ENCODE measurements at places on chromosomes 16 and 17.

GRCh38 chr17:39813631-39814030, 50.5 kb downstream of the IKZF3 start:
- DNase-seq = no peak

- no peak for DNase-seq
Observed at GRCh38 chr16:80743273-80743672, 61.1 kb downstream of the CDYL2 start.

DNA sequence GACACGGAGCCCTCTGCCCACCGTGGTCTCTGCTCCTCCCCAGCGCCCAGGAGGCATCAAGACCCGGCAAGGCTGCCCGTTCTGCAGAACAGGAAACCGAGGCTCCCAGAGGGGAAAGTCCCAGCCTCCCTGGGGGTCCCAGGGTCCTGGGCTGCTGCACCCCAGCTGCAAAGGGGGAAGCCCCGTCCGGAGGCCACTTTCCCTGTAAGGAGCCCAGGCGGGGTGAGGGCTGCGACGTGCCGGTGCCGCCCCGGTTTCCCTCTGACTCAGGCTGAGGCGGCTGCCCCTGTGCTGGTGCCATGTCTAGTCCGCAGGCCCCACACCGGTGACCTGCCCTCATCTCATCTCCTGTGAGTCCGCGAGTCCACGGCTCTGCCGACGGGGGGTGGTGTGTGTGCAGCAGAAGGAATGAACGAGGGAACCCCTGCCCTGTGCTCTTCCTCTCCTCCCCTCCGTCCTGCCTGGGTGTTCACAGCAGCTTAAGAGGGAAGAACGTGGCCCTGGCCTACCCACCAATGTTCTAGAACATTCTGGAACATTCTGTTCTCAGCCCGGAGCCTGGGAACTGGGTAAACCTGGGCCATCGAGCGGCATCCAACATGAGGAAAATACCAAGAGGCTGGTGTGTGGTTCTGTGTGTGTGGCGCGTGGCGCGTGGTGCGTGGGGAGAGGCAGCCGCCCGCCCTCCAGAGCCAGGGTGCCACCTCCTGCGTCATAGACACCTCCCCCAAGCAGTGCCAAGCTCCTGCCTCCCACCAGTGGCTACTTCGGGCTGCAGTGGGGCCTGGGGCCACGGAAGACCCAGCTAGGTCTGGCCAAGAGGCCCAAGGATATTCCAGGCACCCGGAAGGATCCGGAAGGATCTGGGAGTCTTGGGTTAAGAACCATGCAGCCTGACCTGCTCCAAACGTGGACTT, 7.0 kb upstream of the CBFA2T3 start:
- no peak for DNase-seq

- DNase-seq = peak; percentile 75
Observed at GRCh38 chr17:36148559-36149295, 27.7 kb downstream of the TBC1D3B start.

DNA sequence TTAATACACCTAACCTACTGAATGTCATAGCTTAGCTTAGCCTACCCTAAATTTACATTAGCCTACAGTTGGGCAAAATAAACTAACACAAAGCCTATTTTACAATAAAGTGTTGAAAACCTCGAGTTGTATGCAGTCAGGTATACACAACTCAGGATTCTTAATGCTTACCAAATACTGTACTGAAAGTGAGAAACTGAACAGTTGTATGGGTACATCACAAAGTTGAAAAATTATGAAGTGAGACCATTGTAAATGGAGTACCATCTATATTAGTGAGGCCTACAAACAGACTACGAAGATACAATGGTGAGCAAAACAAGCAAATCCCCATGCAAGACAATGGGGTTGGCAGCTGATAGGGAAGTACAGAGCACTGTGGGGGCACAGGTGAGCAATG, 79.7 kb downstream of the VAT1L start:
- no peak for DNase-seq

GRCh38 chr16:739560-740458, 988 bp downstream of the CIAO3 start:
- no peak for DNase-seq

DNA sequence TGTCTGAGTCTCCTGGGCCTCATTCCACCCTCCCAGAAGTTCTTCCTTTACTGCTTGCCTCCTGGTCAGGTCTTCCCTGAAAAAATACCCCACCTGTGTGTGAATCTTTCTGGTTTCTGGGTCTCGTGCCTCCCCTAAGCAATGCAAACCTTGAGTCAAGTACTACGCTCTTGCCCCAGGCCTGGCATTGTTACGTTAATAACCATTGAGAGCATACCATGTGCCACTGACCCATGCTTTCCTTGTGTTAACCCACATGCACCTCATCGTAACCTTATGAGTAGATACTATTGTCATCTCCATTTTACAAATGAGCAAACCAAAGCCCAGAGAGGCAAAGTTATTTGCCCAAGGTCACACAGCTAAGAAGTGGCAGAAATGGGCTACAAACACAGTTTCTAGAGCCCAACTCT, 25.4 kb upstream of the TOB1 start:
- DNase-seq = no peak

DNA sequence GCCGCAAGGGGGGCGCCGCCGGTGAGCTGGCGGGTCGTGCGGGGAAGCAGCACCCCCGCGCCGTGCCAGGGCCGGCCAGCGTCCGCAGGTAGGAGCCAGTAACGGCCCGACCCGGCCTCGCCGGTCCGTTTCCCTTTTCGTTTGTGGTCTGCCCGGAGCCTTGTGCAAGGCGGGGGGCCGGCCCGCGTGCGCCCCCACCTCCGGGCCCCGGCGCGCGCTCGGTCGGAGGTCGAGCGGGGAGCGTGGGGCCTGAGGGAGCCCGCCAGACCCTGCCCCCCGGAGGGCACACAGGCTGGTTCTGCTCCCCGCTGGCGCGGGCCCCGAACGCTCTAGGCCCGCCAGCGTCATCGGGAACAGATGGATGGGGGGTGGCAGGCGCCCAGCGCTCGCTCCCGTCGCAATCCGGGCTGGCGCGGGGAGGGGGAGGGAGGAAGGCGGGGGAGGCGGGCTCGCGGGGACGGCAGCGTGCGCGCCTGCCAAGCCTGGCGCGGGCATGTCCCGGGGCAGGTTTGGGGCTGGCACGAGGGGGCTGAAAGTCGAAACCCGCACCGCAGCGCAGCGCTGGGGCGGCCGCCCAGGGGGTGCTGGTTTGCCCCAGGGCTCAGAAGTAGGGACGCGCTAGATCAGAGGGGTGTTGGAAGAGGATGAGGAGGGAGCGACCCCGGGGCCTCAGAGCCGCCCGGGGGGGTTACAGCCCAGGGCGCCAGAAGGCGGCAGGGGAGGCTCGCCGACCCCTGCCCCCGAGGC, 1.5 kb upstream of the GSE1 start:
- peak; percentile 99 for DNase-seq

- peak; percentile 52 for DNase-seq
Observed at GRCh38 chr17:15411384-15412198, 55.8 kb downstream of the CDRT4 start.

DNA sequence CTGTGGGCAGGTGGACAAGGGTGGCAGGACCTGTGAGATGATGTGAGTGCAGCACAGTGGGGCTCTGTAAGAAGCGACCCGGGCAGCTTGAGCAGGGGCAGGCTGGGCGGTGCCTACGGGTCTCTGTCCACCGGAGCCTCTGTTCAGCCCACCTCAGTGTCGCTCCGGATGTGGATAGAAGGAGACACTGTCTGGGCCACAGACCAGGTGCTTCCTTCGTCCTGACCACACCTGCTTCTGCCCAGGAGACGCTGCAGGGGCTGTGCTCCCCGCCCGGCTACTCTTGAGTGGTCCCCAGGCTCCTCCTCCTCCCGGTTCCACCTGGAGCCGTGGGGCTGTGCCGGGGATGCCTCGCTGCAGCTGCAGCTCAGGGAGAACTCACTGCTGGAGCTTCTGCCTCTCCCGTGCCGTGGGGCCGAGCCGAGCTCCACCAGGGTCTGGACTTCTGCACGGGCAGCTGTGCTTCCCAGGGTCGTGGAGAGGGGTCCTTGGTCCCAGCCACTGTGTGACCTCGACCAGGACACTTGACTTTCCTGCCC, 21.5 kb downstream of the METRNL start:
- DNase-seq = peak; percentile 93

DNA sequence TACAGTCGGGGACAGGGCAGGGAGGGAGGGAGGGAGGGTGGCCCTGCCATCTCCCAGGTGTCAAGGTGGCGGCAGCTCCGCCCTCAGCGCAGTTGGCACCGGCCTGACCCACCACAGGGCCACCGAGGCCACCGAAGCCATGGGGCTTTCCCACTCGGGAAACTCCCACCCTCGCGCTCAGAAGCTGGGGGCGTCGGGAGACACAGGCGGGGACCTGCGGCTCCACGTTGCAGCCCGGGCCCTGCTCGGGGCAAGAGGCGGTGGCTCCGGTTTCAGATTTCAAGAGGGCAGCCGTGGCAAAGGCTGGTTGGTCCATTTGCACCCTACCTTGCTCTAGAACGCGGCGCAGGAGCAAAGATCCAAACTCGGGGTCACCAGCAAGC, 544 bp downstream of the CYB561 start:
- peak; percentile 92 for DNase-seq

- no peak for DNase-seq
Observed at GRCh38 chr16:53626811-53627210, 76.8 kb downstream of the RPGRIP1L start.

Measured in osteoblast (primary cell).